ENCODE measurements at places on chromosomes 6 and 20. TPM values are rescaled to one million over a fixed set of nuclear protein-coding genes. Genes with fewer than 3 reads are reported as not detected.
A peak's percentile ranks its signal among the peaks of the same experiment; 100 is the strongest.

- no peak for DNase-seq
Observed at GRCh38 chr20:17593902-17594301, 24.0 kb downstream of the DSTN start.

GRCh38 chr20:5270603-5271002 is 46.2 kb downstream of the PROKR2 start:
- no peak for DNase-seq

- peak; percentile 90 for DNase-seq
Observed at GRCh38 chr20:44642203-44643153, 9.0 kb downstream of the ADA start.

Gene ZNF831
- total RNA-seq = 0.37 TPM

GRCh38 chr20:46883892-46884291 is 10.8 kb upstream of the EYA2 start:
- no peak for DNase-seq

GRCh38 chr20:56440346-56441007 is 27.9 kb upstream of the RTF2 start:
- DNase-seq = no peak

- DNase-seq = no peak
Observed at GRCh38 chr20:14838663-14839628, 501.5 kb upstream of the FLRT3 start.

GRCh38 chr6:157690441-157691210 is 132.4 kb upstream of the SNX9 start:
- peak; percentile 40 for DNase-seq

DNA sequence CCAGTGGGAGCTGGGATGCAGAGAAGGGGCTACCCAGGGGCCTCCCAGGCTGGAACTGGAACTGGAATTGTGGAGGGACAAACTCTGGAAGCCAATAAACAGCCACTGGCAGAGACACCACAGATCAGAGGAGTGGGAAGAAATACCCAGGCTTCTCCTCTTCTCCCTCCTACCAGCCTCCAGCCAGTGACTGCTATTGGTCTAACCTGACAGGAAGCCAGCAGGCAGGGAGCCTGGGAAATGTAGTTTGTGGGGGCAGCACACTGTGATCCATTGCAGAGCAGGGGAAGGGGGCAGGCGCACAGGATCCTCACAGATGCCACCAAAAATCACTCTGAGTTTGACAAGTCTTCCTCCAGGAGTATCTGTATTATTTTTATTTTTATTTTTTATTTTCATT is 12.1 kb upstream of the MLN start:
- DNase-seq = no peak

Gene HLA-DMB
- total RNA-seq = 8.0 TPM

Gene DHX16
- 17.6 TPM for total RNA-seq

GRCh38 chr6:169738204-169738975 is 13.0 kb downstream of the DYNLT2 start:
- peak; percentile 82 for DNase-seq

Gene CCN5
- 342 TPM for total RNA-seq

- no peak for DNase-seq
Observed at GRCh38 chr6:53299331-53300005, 49.3 kb downstream of the ELOVL5 start.

DNA sequence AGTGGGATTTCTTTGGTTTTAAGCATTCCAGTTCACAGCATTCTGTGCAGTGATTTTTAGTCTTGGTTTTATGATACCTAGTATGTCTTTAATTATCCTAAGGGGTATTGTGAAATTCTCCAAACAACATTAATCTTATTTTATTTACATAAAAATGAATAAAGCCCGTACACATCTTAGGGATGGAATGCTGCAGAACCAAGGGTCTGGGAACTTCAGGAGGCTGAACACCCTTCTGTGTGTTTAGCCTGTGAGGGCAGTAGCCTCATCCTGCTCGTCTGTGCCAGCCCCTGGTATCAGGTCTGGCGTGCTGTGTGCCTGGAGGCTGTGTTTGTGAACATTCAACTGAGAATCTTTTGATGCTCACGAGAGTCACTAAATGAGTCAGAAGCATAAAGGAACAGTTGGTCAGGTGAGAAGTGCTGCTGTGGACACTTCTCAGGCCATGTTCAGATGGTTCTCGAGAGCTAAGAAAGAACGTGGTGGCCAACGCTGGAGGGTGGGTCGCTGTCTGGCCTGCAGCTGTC is 25.2 kb upstream of the C20orf204 start:
- no peak for DNase-seq

GRCh38 chr20:58971429-58971828 is 9.6 kb upstream of the NELFCD start:
- DNase-seq = no peak

GRCh38 chr6:47381036-47381435 is 71.3 kb upstream of the TNFRSF21 start:
- DNase-seq = no peak

GRCh38 chr20:33829636-33830035 is 18.5 kb downstream of the CHMP4B start:
- DNase-seq = no peak

Gene PCSK2
- total RNA-seq = 0.32 TPM

- no peak for DNase-seq
Observed at GRCh38 chr6:37988696-37989095, 169.2 kb downstream of the ZFAND3 start.

DNA sequence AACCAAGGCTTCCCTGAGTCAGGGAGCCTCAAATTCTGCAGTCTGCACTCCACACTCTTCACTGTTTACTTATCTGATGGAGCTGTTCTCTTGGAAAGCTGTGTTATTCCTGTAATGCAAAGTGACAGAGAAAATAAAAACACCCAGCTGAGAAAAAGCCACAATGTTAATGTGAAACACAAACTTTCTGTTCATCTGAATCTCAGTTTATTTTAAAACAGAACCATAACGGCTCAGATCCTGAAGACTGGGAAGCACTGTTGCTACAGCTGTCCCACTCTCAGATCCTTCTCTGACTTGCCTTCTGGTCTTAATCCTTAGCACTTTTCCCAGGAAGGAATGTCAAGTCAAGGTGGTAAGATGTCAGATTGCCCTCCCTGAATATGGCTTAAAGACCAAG is 736.6 kb downstream of the DHX35 start:
- no peak for DNase-seq

DNA sequence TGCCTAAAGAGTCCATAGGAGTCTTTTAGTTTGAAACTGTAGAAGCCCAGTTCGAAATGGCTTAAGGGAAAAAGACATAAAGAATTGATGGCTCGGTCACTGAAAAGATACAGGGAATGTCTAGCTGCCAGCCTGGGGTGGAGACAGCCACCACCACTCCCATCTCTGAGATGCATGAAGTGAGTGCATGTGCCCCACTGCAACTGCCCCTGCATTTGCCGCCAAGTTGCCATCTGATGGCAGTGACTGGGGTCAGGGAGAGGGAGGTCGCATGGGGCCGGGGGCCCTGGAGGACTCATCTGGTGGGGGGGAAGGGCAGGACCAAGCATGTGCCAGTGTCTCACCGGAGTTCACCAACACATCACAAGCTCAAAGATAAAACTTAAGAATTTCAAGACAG is 385.8 kb upstream of the SULF2 start:
- peak; percentile 44 for DNase-seq

Gene FKBP1A
- 274 TPM for total RNA-seq

DNA sequence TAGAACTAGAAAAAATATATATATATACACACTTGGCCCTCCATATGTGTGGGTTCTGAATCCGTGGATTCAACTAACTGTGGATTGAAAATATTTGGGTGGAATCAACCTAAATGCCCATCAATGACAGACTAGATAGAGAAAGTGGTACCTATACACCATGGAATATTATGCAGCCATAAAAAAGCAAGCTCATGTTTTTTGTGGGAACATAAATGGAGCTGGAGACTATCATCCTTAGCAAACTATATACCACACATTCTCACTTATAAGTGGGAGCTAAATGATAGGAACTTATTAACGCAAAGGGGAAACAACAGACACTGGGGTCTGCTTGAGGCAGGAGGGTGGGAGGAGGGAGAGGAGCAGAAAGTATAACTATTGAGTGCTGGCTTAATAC is 28.0 kb downstream of the OR2A4 start:
- no peak for DNase-seq

DNA sequence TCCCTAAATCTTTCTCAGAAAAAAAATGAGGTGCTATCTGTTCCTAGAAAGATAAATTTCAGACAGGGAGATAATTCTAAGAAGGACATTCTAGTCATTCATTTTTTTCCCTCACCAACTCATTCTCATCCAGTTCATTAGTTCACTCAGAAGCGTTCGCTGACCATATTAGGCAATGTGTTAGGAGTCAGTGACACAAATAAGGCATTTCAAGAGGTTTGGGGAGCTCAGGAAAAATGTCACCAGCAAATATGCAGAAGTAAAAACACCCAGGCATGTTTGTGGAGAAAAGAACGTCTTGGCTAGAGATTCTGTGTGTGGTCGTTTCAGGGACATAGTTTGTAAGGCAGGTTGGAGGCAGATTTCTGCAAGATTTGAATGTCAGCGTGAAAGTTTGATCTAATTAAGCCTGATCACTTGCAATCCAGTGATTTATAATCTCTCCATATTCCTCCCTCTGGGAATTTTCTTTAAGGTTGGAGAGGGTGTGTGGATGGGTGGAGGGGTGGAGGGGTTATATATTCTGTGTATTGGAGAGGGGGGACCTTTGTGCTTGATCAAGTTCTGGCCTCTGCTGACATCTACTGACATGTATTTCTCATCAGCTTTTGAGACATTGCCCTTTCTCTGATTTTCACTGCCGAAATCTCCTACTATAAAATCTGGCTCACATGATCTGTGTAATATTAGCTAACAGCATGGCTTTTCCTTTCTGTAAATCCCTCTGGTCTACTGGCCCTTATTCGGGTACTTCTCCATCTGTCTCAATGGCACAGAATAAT is 3.6 kb downstream of the MYCT1 start:
- DNase-seq = no peak

GRCh38 chr6:64376394-64376793 is 740.8 kb downstream of the PHF3 start:
- DNase-seq = no peak

- no peak for DNase-seq
Observed at GRCh38 chr6:136405420-136406029, 115.9 kb upstream of the BCLAF1 start.

DNA sequence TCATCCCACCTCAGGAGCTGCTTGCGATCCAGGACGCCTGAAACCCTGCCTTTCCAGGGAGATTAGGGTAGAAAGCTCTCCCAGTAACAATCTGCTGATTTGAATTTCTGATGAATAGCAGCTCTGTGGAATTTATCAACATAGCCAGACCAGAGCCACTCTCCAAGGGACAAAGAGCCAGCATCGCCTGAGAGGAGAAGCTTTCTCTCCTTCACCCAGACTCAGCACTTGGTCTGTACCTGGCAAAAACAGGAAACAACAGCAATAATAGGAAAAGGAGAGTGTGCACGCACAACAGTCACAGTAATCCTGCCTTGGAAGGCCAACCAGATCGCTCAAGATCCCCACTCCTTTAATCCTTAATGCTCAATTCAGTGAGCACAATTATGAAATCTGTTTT is 22.3 kb upstream of the ROS1 start:
- no peak for DNase-seq

DNA sequence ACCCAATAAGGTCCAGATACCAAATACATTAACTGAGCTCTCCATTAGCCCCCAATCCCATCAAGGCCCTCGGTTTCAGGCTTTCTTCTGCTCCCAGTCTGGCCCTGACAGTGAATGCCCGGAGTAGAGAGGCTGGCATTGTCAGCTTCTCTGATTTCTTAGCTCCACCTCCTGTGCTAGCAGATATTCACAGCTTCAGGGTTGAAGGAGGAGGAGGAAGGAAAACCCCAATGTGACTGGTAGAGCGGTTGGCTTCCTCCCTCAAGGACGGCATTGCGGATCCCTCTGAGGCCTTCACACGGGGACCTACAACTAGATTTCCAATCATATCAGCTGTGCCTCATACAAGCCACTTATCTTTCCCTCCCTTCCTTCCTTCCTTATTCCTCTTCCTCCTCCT is 164.1 kb upstream of the SYNDIG1 start:
- no peak for DNase-seq

- DNase-seq = no peak
Observed at GRCh38 chr6:47478233-47479139, 897 bp downstream of the CD2AP start.

GRCh38 chr6:78799682-78800081 is 67.7 kb upstream of the IRAK1BP1 start:
- DNase-seq = no peak

Gene ACTL10
- total RNA-seq = 1.4 TPM

Gene ISM1
- 25.8 TPM for total RNA-seq

DNA sequence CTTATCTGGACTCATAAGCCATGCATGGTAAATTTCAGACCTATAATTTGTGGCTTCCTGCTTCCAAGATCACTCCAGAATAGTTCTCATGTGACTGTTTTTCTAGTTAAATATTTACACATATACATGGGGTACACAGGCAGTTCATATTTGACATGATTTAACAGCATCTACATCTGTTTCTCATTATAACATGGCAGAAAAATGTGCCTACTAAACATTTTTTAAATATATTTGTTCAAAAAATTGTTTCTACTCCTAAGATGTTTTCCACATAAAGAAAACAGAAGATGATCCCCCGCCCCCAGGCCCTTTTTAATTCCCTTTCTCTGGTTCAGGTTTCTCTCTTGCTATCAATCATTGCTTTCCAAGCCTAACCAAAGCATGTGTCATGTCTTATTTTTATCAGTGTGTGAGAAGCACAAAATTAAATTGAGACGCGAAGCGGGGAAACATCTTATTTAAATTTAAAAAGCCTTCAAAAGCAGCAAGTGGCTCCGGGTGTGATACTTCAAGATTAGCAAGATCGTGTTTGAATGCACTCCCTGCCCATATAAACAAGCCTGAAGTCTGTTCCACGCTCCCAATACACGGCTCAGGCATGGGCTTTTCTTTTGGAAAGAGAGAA is 37.3 kb downstream of the IPCEF1 start:
- no peak for DNase-seq

Gene CRISP2
- not detected for total RNA-seq

GRCh38 chr20:25510721-25511120 is 74.6 kb downstream of the NINL start:
- DNase-seq = no peak

Gene SLC13A3
- total RNA-seq = 2.3 TPM

Gene HLA-DQA2
- total RNA-seq = 1.1 TPM

GRCh38 chr20:24938498-24938897 is 10.6 kb upstream of the CST7 start:
- peak; percentile 41 for DNase-seq
